ENCODE measurements at places on chromosomes 6 and 20.

GRCh38 chr6:21265034-21265729 lies 328.4 kb upstream of the SOX4 start:
- DNase-seq = no peak

DNA sequence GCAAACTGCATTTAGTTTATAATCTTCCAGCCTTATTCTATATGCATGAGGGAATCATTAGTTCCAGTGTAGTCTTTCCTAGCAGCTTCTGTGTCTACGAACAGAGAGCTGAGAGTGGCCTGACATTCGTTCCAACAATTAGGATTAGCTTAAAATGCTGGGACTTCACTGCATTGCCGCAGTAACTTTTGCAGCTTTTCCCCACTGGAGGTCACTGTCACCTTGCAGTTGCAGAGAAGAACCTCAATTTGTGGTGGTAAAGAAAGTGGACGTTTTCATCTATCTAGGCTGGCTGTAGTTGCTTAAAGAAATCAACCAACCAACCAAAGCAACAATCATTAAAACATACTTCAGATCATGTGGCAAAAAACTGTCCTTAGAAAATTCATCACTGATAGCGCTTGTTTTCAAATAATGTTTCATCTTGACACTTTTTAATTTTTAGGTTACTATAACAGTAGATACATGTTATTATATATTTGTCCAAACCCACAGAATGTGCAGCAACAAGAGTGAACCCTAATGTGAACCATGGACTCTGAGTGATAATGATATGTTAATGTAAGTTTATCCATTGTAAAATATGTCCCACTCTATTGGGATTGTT lies 12.2 kb downstream of the MYLK4 start:
- DNase-seq = peak; percentile 48

- DNase-seq = no peak
These were observed 37.1 kb upstream of the RPS6KA2 start for GRCh38 chr6:166664135-166664534.

DNA sequence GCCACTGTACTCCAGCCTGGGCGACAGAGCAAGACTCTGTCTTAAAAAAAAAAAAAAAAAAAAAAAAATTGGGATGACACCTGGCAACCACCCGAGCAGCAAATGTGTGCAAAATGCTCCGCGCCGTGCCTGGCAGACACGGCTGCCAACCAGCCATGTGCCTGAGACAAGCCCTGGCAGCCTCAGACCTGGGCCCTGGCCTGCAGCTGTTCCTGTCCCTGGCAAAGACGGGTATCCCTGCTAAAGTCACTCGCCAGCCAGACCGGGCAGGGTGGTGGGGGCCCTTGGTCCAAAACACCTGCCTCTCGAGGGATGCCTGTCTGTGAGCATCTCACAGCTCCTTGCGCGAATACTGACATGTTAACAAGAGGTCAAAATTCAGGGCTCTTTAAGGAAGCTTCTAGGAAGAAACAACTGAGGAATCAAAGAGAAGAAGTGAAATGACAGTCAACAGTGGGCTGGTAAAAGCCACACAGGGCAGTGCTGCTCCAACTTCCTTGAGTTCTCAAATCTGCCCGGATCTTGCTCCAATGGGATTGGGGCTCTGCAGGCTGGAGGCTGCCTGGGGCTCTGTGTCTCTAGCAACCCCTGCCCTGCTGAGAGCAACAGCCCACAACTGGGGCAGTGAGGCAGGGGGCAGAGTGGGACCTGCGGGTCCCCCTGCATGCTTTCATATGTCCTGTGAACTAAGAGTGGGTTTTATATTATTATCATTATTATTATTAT lies 53.4 kb downstream of the SYTL3 start:
- DNase-seq = no peak

GRCh38 chr6:112879920-112880413 lies 532.8 kb downstream of the RFPL4B start:
- DNase-seq = no peak

DNA sequence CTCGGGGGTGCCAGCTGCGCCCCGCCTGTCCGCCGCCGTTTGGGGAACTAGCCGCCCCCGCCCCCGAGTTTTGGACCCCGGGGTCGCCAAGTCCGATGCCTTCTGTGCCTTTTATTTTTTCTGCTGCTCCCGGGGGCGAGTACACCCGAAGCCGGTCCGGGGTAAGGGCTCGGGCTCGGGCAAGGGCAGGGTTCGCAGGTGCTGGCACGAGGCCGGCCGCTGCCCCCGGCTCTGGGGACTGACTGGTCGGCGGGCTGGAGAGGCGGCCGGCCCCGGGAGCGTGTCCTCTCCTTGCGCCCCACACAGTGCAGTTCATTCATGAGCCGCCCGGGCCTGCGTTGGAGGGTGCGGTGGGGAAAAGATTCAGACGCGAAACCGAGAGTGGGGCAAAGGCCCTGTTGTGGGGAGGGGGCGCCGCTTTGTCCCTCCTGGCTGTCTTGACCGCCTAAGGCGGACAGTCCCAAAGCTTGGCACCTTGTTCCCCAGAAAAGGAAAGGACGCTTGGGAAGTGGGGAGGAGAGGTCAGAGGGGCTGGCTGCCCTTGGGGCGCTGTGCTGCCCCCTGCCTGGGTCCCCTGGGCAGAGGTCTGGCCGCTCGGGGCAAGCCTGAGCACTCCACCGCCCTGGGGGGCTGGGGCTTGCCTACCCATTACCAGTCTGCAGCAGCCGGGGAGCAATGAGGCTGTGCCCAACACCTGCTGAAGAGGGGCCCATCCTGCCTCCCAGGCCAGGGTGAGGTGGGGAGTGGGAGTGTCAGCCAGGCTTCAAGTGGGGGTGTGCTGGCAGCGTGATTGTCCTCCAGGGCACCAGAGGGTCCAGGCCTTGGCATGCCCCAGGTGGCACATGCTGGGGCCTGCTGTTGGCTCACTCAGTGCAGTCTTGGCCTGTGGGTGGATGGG lies 915 bp downstream of the TMEM63B start:
- DNase-seq = no peak

DNA sequence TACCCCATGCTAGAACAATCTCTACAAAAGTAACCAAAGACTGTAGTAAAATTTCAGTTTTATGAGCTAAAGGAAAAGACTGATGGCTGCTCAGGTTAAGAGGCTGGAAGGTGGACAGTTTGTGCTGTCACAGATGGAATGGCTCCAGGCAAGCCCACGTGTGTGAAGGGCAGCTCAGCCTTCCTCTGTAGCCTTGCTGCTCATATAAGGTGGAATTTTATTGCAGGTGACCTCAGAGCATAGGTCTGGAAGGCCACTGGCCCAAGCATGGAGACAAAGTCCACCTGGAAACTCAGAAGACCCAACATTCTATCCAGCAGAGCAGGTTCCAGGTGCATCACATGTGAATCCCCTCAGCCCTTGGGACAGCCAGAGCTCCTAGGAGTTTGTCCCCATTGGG lies 53.6 kb downstream of the KAT14 start:
- no peak for DNase-seq

All from kidney capillary endothelial cell (primary cell).